T-helper 2 cell (primary cell): ENCODE measurements at places on chromosomes 6 and 20.

GRCh38 chr20:40370800-40371199, 318.2 kb downstream of the MAFB start:
- no peak for DNase-seq

GRCh38 chr20:48338717-48339116, 489.1 kb downstream of the PREX1 start:
- DNase-seq: no peak

DNA sequence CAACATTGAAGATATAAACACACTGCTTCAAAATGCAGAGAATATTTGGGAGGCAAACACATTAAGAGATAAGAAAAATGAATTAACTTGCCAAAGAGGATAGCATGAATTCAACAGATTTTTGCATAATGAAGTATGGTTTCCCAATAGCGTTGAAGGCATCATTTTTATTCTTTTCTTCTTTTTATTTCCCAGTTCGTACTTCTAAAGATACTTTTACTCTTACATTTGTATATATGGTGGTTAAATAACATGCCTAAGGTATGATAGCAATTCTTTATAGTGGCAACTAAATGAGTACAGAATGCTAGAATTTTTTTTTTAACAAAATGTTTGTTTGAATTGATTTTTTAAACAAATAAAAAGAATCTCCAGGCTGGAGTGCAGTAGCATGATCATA, 473.4 kb upstream of the MARCKS start:
- no peak for DNase-seq

DNA sequence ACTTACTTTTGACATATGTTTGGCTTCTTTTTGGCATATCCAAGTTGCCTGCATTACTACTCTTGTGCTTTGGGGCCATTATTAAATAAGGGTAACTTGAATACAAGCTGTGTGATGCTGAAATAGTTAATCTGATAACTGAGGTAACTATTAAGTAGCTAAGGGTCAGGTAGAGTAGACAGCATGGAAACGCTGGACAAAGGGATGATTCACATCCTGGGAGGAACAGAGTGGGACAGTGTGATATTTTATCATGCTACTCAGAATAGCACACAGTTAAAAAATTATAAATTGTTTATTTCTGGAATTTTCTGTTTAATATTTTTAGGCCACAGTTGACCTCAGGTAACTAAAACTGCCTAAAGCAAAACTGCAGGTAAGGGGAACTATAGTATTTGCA, 483.9 kb downstream of the RFPL4B start:
- no peak for DNase-seq

- DNase-seq: no peak
Measured at GRCh38 chr6:120852293-120852849, 481.9 kb downstream of the TBC1D32 start.

DNA sequence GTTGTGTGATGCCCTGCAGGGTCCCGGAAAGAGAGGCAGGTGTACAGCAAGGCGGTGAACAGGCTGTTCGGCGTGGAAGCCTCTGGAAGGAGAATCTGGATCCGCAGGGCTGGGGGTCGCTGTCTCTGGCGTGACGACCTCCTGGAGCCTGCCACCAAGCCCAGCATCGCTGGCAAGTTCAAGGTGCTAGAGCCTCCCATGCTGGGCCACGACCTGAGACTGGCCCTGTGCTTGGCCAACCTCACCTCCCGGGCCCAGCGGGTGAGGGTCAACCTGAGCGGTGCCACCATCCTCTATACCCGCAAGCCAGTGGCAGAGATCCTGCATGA, 36.5 kb downstream of the TGM6 start:
- no peak for DNase-seq

DNA sequence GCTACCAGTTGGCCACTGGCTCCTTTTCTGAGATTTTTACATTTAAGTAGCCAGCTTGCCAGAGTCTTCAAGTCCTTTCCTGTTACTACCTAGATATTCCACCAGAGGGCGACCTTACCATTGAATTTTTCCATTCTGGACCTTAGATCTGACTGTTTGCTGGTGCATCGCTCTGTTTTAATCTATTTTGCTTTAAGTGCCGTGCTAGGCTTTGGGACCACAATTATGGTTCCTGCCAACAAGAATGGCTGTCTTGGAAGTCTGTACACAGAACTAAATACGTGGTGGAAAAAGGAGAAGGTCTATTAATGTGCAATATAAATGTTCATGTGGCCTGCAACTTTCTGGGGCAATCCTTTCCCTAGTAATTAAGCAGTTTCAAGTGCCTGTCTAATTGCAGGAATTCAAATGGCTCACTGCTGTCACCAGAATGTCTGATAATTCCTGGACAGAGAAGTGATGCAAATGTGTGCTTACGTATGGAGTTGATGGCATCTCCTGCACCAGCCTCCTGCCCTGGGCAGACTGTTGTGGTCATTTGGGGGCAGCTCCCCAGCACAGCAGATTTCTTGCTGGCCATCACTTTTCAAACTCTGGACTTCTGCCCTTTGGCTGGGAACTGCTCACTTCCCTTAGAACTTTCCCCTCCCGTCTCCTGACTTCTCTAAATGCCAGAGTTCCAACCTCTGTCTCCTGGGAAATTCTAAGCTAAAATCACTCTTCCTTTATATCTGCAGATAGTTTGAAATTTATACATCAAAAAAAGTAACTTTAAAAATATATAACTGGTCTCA, 5.6 kb upstream of the HLA-DOA start:
- no peak for DNase-seq

GRCh38 chr20:46229478-46230105, 78.7 kb downstream of the CDH22 start:
- DNase-seq: no peak

GRCh38 chr6:167734662-167735083, 92.0 kb upstream of the AFDN start:
- DNase-seq: no peak

GRCh38 chr6:35967076-35967774, 46.3 kb upstream of the SRPK1 start:
- no peak for DNase-seq

GRCh38 chr20:7090001-7090400, 322.5 kb downstream of the BMP2 start:
- no peak for DNase-seq
